Germinal center (tissue), 1 donor: ENCODE measurements at places on chromosomes 1 and 21.

GRCh38 chr1:27646676-27647075 lies 11.7 kb upstream of the FGR start:
- no peak for DNase-seq

- DNase-seq = no peak
Measured at GRCh38 chr1:150127868-150128267, 21.8 kb upstream of the PLEKHO1 start.

GRCh38 chr1:223716302-223716862 lies 4.0 kb downstream of the CAPN2 start:
- DNase-seq = no peak

- no peak for DNase-seq
Measured at GRCh38 chr1:214018386-214019268, 30.9 kb downstream of the PROX1 start.

GRCh38 chr1:202576816-202577215 lies 133.4 kb downstream of the SYT2 start:
- no peak for DNase-seq

DNA sequence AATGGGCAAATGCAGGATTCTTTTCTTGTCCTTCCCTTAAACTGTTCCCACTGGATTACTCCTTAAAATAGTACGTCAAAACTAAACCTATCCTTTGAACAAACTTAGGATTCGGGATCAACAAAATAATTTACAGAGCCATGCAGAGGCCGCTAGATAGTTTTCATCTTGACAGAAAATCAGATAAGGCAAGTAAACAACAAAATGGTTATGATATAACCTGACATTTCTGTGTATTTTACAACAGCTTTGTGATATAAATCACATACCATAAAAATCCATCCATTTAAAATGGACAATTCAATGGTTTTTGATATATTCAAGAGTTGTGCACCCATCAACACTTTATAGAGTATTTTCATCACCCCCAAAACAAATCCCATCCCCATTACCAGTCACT lies 11.2 kb downstream of the SCAF4 start:
- no peak for DNase-seq
